ENCODE measurements at places on chromosomes 13 and 19.
A peak's percentile ranks its signal among the peaks of the same experiment; 100 is the strongest.

GRCh38 chr19:40335101-40335500 is 13.1 kb downstream of the C19orf47 start:
- H3K27ac ChIP-seq: no peak overlapping the region
- no peak overlapping the region for H3K4me3 ChIP-seq
- peaks cover 33% of the 10 kb centered on the region for H3K36me3 ChIP-seq
- peaks cover 1% of the 10 kb centered on the region for H3K4me1 ChIP-seq

GRCh38 chr19:7606289-7606688 is 10.6 kb downstream of the CAMSAP3 start:
- no peak overlapping the region for H3K4me3 ChIP-seq
- no peak overlapping the region for H3K27ac ChIP-seq
- peaks cover 3% of the 10 kb centered on the region for H3K27me3 ChIP-seq
- DNase-seq: no peak
- no peaks in the 10 kb centered on the region for H3K4me1 ChIP-seq
- H3K36me3 ChIP-seq: no peaks in the 10 kb centered on the region

- H3K36me3 ChIP-seq: no peaks in the 10 kb centered on the region
- no peak for DNase-seq
- no peak overlapping the region for H3K27ac ChIP-seq
Observed at GRCh38 chr13:21997726-21998125, 326.9 kb downstream of the FGF9 start.

GRCh38 chr13:102402290-102402689 is 442 bp upstream of the FGF14 start:
- peak overlapping the region; percentile 15 for H3K27ac ChIP-seq
- H3K27me3 ChIP-seq: peaks cover 56% of the 10 kb centered on the region
- peak; percentile 41 for DNase-seq
- H3K4me3 ChIP-seq: peak overlapping the region; percentile 60
- peaks cover 21% of the 10 kb centered on the region for H3K4me1 ChIP-seq

GRCh38 chr13:27403727-27404385 is 20.6 kb upstream of the GTF3A start:
- DNase-seq: no peak
- peaks cover 8% of the 10 kb centered on the region for H3K4me1 ChIP-seq
- H3K27me3 ChIP-seq: peaks cover 14% of the 10 kb centered on the region
- H3K36me3 ChIP-seq: no peaks in the 10 kb centered on the region
- no peak overlapping the region for H3K27ac ChIP-seq
- H3K4me3 ChIP-seq: no peak overlapping the region

DNA sequence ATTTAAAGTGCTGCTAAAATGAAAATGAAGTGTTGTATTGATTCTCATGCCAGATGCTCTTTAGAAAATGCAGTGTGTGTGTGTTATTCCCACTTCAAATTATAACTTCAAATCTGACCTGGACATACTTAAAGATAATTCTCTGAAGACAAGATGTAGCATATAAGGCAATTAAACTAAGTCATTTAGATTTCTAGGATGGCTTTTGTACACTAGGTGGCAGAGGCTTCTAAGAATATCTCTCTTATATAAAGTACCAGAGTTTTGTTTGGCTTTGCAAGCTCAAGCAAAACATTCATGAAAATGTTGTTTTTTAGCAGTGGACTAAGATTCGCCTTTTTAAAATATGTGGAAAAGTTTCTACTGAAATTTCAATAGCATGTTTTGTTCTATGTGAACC is 407.2 kb downstream of the GPC5 start:
- H3K4me1 ChIP-seq: no peaks in the 10 kb centered on the region
- DNase-seq: no peak
- no peak overlapping the region for H3K27ac ChIP-seq
- H3K27me3 ChIP-seq: no peaks in the 10 kb centered on the region
- H3K36me3 ChIP-seq: no peaks in the 10 kb centered on the region
